Naive thymus-derived CD4-positive, alpha-beta T cell (primary cell): ENCODE measurements at places on chromosomes 12 and 14. TPM values are rescaled to one million over a fixed set of nuclear protein-coding genes. Genes with fewer than 3 reads are reported as not detected.

DNA sequence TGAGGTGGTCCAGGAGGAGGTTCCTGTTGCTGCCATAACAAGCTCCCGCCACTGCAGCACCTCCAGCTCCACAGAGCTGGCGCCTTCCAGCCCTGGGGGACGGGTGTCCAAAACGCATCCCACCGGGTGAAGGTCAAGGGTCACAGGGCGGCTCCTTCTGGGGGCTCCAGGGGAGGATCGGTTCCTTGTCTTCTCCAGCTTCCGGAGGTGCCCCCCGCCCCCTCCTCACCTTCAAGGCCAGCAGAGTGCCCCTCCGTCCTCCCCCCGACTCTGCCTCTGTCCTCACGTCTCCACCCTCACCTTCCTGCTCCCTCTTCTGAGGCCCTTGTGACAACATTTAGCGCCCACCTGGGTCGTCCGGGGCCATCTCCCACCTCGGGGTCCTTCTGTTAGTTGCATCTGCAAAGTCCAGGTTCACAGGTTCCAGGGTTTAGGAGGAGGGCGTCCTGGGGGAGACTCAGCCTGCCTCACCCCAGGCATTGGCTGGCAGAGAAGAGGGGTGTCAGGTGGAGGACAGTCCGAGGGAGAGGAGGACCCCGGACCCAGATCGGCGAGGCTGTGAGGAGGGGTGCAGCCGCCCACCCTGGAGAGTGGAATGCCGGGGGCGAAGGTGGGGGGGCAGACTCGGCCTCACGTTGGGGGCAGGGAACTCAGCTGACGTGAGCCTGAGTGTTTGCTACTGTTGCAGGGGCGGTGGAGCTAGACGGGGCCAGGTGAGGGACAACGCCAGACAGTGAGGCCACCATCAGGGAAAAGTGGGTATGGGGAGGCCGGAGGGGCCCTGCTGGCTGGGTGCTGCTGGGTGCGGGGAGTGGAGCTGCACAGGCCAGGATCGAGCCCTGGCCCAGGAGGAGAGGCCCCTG is 205.5 kb upstream of the C14orf180 start:
- no peak overlapping the region for H3K27ac ChIP-seq
- DNase-seq, result no peak
- H3K36me3 ChIP-seq, result no peaks in the 10 kb centered on the region
- no peaks in the 10 kb centered on the region for H3K27me3 ChIP-seq
- no peaks in the 10 kb centered on the region for H3K4me1 ChIP-seq

GRCh38 chr12:24898606-24899005 is 50.3 kb downstream of the BCAT1 start:
- H3K4me3 ChIP-seq, result no peak overlapping the region
- no peak overlapping the region for H3K27ac ChIP-seq
- H3K4me1 ChIP-seq, result no peaks in the 10 kb centered on the region
- DNase-seq, result no peak

DNA sequence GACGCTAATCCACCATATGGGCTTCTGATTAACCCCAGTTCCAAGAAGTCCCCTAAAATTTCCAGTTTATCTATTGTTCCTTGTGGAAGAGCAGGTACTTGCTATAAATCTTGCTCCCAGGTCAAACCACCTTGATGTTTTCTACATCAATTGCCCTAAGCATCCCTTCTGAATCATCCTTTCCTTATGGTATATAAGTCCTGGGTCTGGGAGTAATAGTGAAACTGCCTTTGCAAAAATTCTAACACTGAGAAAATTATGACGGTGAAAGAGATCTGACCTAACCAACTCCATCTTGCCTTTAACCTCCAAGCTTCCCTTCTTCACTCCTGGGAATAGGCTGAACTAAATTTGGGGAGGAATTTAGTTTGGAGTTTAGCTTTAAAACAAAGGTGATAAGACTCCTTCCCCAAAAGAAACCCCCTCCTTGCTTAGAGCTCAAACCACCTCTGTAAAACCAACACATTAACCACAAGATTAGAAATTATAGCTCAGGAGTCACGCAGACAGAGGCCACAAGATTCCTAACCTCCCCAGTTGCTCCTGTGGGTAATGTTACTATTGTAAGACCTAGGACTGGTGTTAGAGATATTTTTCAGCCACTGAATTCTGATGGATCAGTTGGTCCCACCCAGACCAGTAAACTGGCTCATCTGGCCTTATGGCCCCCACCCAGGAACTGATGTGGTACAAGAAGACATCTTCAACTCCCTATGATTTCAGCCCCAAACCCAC is 33.8 kb upstream of the DTX1 start:
- H3K27ac ChIP-seq, result no peak overlapping the region
- no peak for DNase-seq
- no peak overlapping the region for H3K4me3 ChIP-seq

DNA sequence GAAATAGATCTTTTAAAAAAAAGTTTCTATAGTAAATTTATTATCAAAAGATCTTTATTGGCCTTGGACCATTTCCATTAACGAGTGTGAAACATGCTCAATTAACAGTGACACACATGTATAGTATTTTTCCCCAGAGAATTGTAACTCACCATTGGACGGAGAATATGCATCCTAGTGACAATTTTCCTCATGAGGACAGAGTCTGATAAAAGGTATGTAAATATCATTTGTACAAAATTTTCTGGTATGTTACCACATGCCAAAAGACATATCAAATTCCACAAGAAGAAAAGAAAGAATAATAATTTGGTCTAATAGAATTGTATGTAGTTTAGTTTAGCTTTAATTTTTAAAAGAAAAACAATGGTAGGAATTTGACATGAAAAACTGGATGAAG is 1096.0 kb upstream of the FLRT2 start:
- H3K4me3 ChIP-seq, result no peak overlapping the region
- H3K27ac ChIP-seq, result no peak overlapping the region
- H3K36me3 ChIP-seq, result no peaks in the 10 kb centered on the region
- H3K4me1 ChIP-seq, result no peaks in the 10 kb centered on the region
- no peak for DNase-seq

KERA gene
- total RNA-seq, result not detected

GRCh38 chr12:60672949-60673348 is 1077.1 kb downstream of the SLC16A7 start:
- H3K36me3 ChIP-seq, result no peaks in the 10 kb centered on the region
- no peaks in the 10 kb centered on the region for H3K4me1 ChIP-seq
- no peaks in the 10 kb centered on the region for H3K27me3 ChIP-seq
- H3K27ac ChIP-seq, result no peak overlapping the region
- H3K4me3 ChIP-seq, result no peak overlapping the region

DNA sequence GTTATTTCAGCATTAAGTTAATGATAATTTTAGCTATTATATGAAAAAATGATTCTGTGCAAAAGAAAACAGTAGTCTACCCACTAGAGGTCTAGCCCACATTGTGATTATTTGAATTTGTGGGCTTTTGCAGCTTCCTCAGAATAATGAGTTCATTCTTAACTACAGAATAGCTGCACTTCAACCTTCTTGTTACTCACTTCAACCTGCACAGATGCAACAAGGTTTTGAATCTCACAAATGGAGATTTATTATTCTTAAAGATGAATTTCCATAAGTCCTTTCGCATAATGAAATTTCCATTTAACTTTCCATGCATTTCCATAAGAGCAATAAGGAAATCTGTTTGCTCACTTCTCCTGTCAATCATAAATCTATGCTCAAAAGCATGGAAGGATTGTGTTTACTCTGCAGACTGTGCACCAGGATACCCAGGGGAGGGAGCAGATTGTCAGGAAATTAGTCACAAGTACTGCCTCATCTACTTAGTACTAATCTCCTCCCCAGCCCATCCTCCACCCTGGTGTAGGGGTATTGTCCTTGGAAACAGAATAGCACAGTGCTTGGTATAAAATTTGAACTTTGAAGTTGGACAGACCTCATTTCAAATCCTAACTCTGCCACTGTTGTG is 24.1 kb downstream of the PTGER2 start:
- peaks cover 4% of the 10 kb centered on the region for H3K4me1 ChIP-seq
- no peaks in the 10 kb centered on the region for H3K27me3 ChIP-seq
- H3K27ac ChIP-seq, result no peak overlapping the region
- H3K36me3 ChIP-seq, result no peaks in the 10 kb centered on the region
- DNase-seq, result no peak
